ENCODE measurements at places on chromosomes 4 and X.
A peak's percentile ranks its signal among the peaks of the same experiment; 100 is the strongest.

GRCh38 chrX:151814767-151815166 is 80.2 kb downstream of the CNGA2 start:
- no peaks in the 10 kb centered on the region for H3K27me3 ChIP-seq
- no peak overlapping the region for H3K27ac ChIP-seq
- no peaks in the 10 kb centered on the region for H3K36me3 ChIP-seq
- H3K4me3 ChIP-seq, result no peak overlapping the region
- DNase-seq, result no peak
- H3K4me1 ChIP-seq, result no peaks in the 10 kb centered on the region

GRCh38 chr4:141142423-141142822 is 9.2 kb upstream of the RNF150 start:
- H3K27me3 ChIP-seq, result no peaks in the 10 kb centered on the region
- no peaks in the 10 kb centered on the region for H3K36me3 ChIP-seq
- no peak overlapping the region for H3K4me3 ChIP-seq
- no peaks in the 10 kb centered on the region for H3K4me1 ChIP-seq
- H3K27ac ChIP-seq, result no peak overlapping the region

GRCh38 chr4:121776610-121777401 is 11.8 kb upstream of the SMIM43 start:
- DNase-seq, result no peak
- no peaks in the 10 kb centered on the region for H3K36me3 ChIP-seq
- H3K27me3 ChIP-seq, result no peaks in the 10 kb centered on the region
- no peak overlapping the region for H3K4me3 ChIP-seq
- H3K27ac ChIP-seq, result no peak overlapping the region

DNA sequence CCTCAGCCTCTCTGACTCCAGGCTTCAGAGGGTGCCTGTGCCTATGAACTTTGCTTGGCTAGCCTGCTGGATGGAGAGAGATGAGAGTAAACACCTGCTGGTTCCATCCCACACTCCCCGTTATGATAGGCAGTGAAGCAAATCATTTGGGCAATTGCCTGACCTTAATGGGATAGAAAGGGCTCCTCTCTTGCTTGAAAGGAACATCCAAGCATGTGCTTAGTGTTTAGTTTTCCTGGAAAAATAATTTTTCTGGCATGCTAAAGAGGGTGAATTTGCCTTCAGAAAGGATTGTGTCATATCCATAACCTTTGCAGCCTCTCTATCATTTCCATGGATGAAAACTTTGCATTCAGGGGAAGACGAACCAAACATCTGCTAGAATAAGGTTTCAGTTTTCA is 10.8 kb downstream of the PLAC1 start:
- no peaks in the 10 kb centered on the region for H3K27me3 ChIP-seq
- no peak for DNase-seq
- no peak overlapping the region for H3K4me3 ChIP-seq
- H3K36me3 ChIP-seq, result no peaks in the 10 kb centered on the region

DNA sequence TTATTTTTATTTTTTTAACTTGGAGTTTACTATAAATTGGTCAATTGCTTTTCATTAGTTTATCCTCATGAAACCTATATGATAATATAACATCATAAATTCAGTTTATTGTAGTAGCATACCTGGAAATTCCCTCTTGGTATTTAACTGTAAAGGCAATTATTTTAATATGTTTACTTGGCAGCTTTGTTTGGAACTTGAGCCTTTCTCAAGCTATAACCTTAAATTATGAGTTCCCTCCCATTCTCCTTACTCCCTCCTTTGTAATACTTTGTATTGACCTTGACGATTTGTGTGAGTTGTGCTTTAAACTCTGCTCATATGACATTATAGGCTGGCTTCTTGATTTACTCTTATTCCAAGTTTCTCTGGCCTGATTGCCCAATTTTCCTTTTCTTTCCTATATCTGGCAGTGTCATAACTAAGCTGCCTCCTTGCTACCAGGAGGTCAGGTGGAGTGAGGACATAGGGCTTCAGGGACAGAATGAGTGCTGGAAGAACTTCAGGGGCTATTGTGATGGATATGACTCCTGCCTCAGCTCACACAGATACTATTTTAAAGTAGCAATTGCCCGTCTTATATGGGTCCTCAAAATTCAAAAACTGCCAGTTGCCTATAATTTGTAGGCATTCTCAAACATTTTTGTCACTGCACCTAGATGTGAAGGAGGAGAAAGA is 77.7 kb downstream of the RAP1GDS1 start:
- no peak overlapping the region for H3K27ac ChIP-seq
- no peaks in the 10 kb centered on the region for H3K27me3 ChIP-seq
- no peaks in the 10 kb centered on the region for H3K36me3 ChIP-seq
- DNase-seq, result no peak
- H3K4me1 ChIP-seq, result no peaks in the 10 kb centered on the region

DNA sequence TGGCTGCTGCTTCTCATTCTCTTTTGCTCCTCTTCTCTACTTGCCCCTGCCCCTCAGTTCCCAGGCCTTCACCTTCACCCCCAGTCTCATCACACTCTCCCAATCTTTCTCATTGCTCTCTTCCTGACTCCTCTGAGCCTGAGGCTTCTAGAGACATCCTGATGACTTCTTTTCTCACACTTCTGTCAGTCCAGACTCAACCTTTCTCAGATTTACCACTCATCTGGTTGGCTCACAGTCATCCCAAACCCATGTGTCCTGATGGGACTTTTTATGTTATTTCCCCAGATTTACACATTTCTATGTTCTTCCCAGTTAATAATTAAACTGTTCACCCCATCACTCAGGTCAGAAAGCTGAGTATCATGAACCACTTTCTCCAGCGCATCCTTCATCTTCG is 68.0 kb downstream of the TMA16 start:
- no peak for DNase-seq
- H3K36me3 ChIP-seq, result no peaks in the 10 kb centered on the region
- no peaks in the 10 kb centered on the region for H3K27me3 ChIP-seq
- H3K4me3 ChIP-seq, result no peak overlapping the region
- no peaks in the 10 kb centered on the region for H3K4me1 ChIP-seq
- no peak overlapping the region for H3K27ac ChIP-seq

- no peak overlapping the region for H3K27ac ChIP-seq
- no peaks in the 10 kb centered on the region for H3K4me1 ChIP-seq
- no peaks in the 10 kb centered on the region for H3K36me3 ChIP-seq
- DNase-seq, result no peak
- no peak overlapping the region for H3K4me3 ChIP-seq
These were observed 150.3 kb upstream of the FAM9B start for GRCh38 chrX:9184211-9184610.

- H3K4me3 ChIP-seq, result no peak overlapping the region
- H3K27ac ChIP-seq, result no peak overlapping the region
- no peaks in the 10 kb centered on the region for H3K36me3 ChIP-seq
- no peaks in the 10 kb centered on the region for H3K27me3 ChIP-seq
- H3K4me1 ChIP-seq, result no peaks in the 10 kb centered on the region
- DNase-seq, result no peak
These were observed 852.0 kb downstream of the PCDH18 start for GRCh38 chr4:136680271-136680670.

DNA sequence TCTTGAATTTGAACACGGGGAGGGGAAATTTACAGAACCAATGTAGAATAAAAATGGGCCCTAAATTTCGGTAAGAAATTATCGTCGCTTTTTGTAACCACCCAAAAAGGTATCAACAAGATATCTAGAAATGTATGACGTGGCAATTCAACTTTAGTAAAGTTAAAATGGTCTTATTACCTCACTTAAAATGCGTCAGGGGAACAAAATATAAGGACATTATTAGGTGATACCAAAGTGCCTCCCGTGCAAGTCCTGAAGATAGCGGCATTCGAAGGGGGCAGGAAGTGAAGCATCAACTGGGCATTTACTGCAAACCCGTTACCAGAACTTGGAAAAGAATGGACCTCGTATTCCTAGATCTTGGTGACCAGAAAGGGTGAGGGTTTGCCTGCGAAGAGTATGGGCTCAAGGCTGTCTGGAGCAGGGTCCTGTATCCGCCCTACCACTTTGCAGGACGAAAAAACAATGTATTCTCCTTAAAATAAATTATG is 980 bp downstream of the AP1S2 start:
- no peaks in the 10 kb centered on the region for H3K36me3 ChIP-seq
- no peak for DNase-seq
- H3K27me3 ChIP-seq, result no peaks in the 10 kb centered on the region
- no peak overlapping the region for H3K27ac ChIP-seq

DNA sequence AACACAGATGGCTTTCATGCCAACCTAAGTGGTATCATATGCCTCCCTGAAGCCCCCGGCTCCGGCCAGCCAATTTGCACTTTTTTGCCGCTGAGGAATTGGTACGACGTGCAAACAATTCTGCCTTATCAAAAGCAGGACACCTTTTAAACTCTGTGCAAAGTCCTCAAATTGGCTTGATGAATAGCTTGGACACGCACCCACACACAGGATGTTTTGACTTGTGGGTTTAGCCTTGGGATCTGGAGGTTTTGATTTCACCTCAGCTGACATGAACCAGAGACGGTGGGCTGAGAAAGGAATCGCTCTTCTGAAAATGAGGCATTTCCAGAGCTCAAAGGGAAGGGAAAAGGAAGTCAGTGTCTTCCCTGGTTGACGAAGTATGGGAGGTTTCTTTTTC is 110.8 kb upstream of the SHOX start:
- no peaks in the 10 kb centered on the region for H3K4me1 ChIP-seq
- H3K36me3 ChIP-seq, result no peaks in the 10 kb centered on the region
- no peaks in the 10 kb centered on the region for H3K27me3 ChIP-seq
- H3K4me3 ChIP-seq, result no peak overlapping the region
- DNase-seq, result no peak
- no peak overlapping the region for H3K27ac ChIP-seq

DNA sequence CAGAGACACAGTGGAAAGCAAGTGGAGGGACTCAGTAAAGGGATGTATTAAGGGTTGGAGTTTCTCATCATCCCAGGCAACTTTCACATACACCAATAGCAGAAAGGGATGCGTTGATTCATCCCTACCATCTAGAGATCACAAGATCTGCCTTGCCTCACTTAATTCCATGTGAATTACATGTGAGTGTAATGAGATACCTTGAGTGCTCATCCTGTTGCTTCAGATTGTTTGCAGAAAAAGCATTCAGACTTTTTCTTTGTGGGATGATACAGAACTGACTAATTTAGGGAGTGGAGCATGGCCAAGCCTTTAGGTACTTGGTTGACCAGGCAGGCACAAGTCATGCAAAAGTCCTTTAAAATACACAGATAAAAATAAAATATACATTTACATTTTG is 124.8 kb upstream of the SLIT2 start:
- H3K27me3 ChIP-seq, result no peaks in the 10 kb centered on the region
- no peak for DNase-seq
- no peaks in the 10 kb centered on the region for H3K36me3 ChIP-seq
- no peak overlapping the region for H3K4me3 ChIP-seq

DNA sequence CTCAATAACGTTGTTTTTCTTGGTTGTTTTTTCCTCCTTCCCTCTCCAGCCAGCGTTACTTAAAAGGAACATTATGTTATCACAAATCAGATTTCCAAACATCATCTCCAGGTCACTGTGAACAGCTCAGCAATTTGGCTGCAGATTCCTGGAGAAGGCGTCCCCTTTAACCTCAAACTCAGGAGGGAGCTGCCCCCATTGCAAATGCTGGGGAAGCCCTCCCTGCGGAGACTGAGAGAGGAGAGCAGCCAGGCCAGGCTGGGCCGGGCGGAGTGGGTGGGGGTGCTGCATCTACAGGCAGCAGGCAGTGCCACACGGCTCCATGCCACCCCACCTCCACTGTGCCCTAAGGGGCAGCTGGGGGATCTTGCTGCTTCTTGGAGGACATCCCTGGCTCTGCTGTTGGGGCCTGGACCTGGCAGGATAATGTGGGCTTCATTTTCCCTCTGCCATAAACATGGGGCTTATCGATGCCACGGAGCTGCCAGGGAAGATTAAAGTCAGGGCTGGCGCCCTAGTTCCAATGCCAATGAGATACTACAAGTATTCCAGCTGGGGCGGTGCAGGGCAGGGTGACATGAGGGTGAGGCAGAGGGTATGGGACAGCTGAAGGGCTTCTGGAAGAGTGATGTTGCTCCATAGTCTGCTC is 148.8 kb downstream of the PJA1 start:
- H3K4me3 ChIP-seq, result no peak overlapping the region
- H3K36me3 ChIP-seq, result no peaks in the 10 kb centered on the region
- no peaks in the 10 kb centered on the region for H3K27me3 ChIP-seq

DNA sequence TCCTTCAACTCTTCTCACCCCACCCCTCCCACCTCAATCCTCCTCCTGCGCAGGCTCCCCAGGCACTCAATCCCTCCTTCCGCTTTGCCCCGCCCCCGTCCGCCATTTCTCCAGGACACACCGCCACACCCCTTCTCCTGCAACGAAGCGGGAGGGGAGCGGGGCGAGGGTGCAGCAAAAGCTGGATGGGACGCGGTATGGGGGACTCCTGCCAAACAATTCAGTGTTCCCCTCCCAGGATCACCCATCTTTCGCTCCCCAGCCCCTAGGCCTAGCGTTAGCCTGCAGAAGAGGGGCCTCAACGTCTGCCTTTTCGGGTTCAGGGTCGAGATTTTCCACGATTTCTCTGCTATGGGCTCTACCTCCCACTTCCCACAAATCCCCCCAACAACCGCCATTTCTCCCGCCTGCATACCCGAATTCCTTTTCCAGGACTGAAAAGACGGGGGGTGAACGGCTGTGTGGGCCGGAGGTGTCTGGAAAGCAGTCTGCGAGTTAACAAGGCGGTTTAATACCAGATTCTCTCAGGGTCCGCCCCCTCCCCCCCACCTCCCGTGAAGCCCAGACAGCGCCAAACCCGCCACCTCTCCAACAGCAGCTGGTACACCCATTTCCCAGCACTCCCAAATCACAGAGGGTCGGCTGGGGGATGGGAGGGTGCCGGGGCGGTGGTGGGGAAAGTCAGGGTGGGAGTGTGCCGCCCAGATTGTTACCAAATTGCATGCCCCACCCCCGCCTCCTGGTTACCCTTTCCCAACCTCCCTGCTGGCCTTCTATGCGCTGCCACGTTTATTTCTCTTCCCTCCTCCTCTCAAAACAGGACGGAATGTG is 774 bp downstream of the ARMCX2 start:
- peak overlapping the region; percentile 20 for H3K4me3 ChIP-seq
- H3K27ac ChIP-seq, result peak overlapping the region; percentile 41
- H3K36me3 ChIP-seq, result no peaks in the 10 kb centered on the region
- no peaks in the 10 kb centered on the region for H3K27me3 ChIP-seq
- DNase-seq, result peak; percentile 52
- H3K4me1 ChIP-seq, result no peaks in the 10 kb centered on the region

DNA sequence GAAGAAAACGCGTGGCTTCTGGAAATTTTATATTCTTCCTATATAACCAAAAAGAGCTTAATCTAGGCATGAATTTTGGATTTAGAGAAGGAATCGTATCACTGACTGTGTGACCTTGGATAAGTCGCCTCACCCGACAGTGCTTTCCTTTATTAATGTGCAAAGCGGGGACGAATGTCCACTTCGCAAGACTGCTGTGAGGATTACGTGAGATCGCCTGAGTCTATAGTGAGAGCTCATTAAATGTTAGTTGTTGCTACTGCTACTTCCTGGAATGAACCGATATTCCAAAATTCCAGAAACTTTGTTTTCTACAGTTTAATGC is 448 bp upstream of the TBC1D8B start:
- no peaks in the 10 kb centered on the region for H3K4me1 ChIP-seq
- peak overlapping the region; percentile 47 for H3K4me3 ChIP-seq
- no peaks in the 10 kb centered on the region for H3K27me3 ChIP-seq
- H3K36me3 ChIP-seq, result no peaks in the 10 kb centered on the region
